ENCODE measurements at places on chromosomes 6 and 20.

GRCh38 chr6:136893187-136893586 is 28.9 kb upstream of the SLC35D3 start:
- no peak for DNase-seq

GRCh38 chr20:46400828-46401477 is 5.5 kb downstream of the ELMO2 start:
- peak; percentile 80 for DNase-seq

- no peak for DNase-seq
These were observed 26.8 kb upstream of the TCFL5 start for GRCh38 chr20:62888406-62888805.

DNA sequence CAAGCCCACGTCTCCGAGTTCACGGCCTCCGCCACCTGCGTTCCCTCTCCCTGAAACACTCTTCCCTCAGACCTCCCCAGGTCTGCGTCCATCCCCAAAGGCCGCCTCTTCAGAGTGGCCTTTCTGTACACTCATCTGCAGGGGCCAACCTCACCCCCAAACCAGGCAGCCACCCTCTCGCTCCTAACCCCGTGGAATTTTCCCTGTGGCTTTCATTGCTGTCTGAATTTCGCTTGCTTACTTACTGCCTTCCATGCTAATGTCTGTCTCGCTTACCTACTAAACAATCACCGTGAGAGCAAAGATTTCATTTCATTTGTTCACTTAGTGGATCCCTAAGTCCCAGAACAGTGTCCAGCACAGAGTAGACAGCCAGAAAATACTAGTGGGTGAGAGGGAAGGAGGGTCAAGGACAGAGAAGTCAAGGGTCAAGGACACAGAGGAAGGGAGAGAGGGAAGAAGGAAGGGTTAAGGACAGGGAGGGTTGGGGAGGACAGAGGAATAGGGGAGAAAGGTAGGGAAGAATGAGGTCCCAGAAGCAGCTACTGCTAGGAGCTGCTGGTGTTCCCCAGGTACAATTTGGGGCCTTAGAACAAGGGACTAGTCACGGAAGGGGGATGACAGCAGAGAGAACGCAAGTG is 114.7 kb downstream of the NFATC2 start:
- no peak for DNase-seq

DNA sequence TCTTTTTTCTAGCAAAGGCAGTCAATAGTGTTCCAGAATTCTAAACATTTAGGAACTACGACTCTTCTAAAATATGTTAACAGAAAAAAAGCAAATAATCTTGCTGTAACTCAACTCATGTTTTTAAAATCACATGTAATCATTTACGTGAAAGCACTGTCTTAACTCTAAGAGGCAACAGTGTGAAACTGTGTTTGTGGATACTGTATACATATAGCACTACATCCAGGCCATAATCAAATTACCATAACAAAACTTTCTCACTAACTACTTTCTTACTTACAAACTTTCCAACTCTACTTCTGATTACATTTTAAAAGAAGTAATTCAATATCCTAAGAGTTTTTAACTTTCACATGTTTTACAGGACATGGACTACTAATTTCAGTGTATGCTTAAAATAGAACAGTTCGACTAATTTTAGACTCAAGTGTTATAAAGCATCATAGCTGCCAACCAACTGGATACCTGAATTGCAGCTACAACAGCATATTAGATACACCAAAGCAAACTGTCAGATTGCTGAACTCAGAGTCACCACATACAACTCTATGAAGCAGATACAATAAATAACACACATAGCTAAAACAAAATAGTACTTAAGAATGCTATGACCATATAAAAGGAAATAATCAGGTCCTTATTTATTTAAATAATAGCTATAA is 121.6 kb upstream of the BEND6 start:
- no peak for DNase-seq

DNA sequence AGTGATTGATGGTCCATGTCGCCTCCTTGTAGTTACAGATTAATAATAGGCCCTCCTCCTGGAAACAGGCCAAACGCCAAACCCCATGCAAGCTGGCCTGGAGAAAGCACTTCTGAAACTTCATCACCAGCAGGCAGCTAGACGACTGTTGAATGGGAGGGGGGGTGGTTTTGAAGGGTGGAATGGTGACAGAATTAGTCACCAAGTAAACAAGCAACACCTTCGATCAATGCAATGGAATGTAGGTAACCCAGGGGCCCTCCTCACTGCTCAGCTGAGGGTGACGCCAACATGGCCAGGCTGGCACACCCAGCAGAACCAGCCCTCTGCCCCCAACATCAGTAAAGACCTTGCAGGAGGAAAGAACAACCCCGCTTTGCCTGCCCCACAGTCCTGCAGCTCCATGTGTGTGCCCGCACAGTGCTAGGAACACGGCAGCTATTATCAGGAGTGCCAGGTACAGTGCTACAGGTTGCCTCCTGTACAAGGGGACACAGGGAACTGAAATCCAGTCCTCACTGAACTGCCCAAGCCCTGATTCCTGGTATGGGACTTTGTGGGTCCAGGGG is 2.7 kb downstream of the BCAS1 start:
- DNase-seq, result no peak

DNA sequence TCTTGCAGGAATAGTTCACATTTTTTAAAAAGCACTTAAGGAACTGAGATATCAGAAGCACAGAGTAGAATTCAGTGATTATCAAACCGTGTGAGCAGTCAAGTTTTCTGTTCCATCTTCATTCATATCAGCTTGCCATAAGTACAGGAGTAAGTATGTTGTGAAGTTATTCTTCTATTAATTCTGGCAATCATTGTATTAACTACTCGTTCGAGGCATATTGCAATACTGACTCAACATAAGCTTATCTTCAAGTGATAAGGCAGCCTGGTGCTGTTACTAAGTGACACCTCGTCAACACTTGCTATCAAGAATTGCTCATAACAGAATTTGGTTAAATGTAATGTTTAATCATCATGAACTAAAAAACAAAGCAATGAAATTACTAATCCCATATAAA is 75.7 kb upstream of the SNX9 start:
- no peak for DNase-seq

Measured in CD4-positive, alpha-beta T cell treated with Interleukin-17A for 1 hour (primary cell).